ENCODE measurements at places on chromosomes 7 and 10.

- no peak for DNase-seq
Observed at GRCh38 chr7:42485301-42485766, 248.3 kb upstream of the GLI3 start.

DNA sequence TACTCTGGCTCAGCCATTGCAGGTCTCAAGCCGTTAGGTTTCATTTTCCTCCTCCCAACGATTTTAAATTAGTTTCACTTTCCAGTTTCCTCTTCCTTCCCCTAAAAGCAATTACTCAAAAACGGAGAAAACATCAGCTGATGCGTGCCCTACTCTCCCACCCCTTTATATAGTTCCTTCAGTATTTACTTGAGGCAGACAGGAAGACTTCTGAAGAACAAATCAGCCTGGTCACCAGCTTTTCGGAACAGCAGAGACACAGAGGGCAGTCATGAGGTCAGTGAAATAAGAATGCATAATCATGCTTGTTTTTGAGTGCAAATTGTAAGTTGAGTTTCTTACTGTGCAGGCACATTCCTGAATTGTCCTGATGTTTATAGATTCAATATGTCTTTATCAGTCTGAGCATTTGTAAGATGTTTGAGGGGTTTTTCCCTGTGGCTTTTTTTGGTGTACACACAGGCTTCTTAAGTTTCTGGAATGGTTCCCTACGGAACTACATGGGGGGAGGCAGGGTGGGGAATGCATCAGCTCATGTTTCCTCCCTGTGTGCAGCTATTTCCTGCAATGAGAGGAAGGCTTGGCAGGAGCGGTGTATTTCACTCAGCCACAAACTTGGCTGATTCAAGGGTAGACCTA lies at the start of gene IFIT3:
Gene IFIT3, plus strand, starts transcription at position 195 of the 639 bp plus-strand sequence. Its CDS starts 77 bp downstream, at position 272.
- no peak for DNase-seq

GRCh38 chr7:96346293-96346953 lies 24.5 kb upstream of the SLC25A13 start:
- no peak for DNase-seq

GRCh38 chr7:142753366-142753765 lies 4.1 kb downstream of the PRSS1 start:
- DNase-seq = peak; percentile 37

Data from vagina (tissue), 2 donors.